ENCODE measurements at places on chromosomes 11 and 22.

- no peak for DNase-seq
These were observed 14.6 kb downstream of the KCNA4 start for GRCh38 chr11:30002157-30002785.

GRCh38 chr11:128615076-128615475 is 27.7 kb upstream of the ETS1 start:
- DNase-seq, result no peak

DNA sequence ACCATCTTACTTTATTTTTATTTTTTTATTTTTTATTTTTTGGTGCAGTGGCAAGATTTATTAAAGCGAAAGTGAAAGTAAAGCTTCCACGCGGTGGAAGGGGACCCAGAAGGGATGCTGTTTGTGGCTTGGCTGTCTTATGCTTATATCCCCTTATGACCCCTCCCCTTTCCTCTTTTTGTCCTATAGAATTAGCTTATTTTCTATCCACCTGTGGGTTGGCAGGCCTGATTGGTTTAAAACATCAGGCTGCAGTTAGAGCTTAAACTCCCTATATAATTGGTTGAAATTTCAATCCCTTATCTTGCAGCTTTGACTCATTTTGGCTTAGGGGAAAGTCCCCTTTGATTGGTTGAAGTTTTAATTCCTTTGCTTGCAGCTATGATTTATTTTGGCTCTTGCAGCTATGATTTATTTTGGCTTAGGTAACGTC is 50.5 kb downstream of the NNMT start:
- DNase-seq, result no peak

- no peak for DNase-seq
These were observed 464.7 kb downstream of the INSC start for GRCh38 chr11:15579287-15580001.

DNA sequence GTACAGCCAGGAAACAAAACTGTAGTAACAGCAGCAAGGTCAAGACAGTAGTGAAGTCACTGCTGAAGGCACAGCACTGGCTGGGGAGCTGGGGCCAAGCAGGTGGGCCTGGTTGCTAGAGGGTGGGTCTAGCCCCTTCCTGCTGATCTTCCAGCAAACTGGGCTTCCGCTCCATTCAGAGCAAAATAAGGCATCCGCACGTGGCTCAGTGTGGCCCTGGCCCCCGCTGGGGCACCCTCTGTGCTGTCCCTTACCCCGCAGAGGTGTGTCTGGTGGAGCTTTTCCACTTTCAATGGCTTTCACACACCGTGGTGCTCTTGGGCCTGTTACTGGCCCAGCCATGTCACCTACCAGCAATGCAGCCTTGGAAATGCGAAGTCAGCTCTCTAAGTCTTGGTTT is 162.4 kb upstream of the B3GAT1 start:
- no peak for DNase-seq

DNA sequence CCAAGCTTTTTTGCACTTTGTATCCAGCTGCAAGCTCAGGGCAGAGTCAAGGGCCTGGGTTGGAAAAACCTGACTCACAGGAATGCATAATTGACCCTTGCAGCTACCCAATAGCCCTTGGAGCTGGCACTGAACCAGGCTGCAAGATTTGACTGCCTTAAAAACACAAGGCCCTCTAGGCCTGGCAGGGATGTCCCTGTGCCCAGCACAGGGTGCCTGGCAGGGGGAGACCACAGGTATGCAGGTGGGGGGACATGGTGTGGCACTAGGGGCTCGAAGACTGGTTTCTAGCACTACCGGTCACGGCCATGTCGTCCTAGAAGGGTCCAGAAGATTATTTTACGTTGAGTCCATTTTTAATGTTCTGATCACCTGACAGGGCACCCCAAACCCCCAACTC is 30.2 kb downstream of the SBF1 start:
- peak; percentile 81 for DNase-seq
